Right atrium auricular region (tissue), 2 donors: ENCODE measurements at places on chromosomes 3 and 15. TPM values are rescaled to one million over a fixed set of nuclear protein-coding genes. Genes with fewer than 3 reads are reported as not detected.

GRCh38 chr3:134334901-134335280, 39.4 kb downstream of the AMOTL2 start:
- DNase-seq: no peak
- H3K4me3 ChIP-seq: no peak overlapping the region
- H3K4me1 ChIP-seq: no peaks in the 10 kb centered on the region
- H3K27ac ChIP-seq: peak overlapping the region; percentile 80

The SLC28A1 gene
- not detected for total RNA-seq

GRCh38 chr3:46990573-46991374, 11.3 kb downstream of the NBEAL2 start:
- H3K36me3 ChIP-seq: no peaks in the 10 kb centered on the region
- no peak overlapping the region for H3K27ac ChIP-seq
- H3K27me3 ChIP-seq: no peaks in the 10 kb centered on the region
- H3K4me1 ChIP-seq: no peaks in the 10 kb centered on the region
- DNase-seq: no peak

DNA sequence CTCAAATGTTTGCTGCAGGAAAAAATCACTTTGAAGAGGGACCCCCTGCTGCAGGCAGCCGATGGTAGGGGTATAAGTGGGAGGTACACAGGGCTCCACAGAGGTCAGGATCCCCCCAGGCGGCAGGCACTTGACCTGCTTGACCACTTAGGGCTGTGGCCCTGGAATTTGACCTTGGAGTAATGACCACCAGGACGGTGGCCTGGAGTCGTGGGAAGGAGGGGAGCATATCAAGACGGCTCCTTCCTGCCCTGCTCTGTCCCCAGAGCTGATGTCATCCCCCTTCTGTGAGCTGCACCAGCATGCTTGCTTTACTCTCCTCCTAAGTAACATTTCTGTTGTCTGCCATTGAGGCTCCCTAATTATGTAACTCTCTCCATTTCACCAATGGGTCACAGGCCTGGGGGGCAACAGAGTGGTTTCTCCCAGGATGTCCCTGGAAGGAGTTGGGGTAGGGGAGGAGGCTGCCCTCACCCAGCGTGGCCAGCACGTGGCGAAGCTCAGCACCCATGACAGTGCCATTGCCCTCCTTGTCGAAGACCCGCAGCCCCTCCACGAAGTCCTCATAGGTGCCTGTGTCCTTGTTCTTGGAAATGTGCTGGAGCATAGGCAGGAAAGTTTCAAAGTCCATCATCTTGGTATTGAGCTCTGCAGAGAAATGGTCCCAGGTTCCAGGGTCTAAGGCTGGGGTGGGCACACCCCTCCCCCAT, 4.1 kb downstream of the MYL3 start:
- H3K36me3 ChIP-seq: no peaks in the 10 kb centered on the region
- no peak overlapping the region for H3K4me3 ChIP-seq
- no peak for DNase-seq
- H3K27ac ChIP-seq: no peak overlapping the region
- H3K27me3 ChIP-seq: no peaks in the 10 kb centered on the region

- H3K27me3 ChIP-seq: no peaks in the 10 kb centered on the region
- no peaks in the 10 kb centered on the region for H3K36me3 ChIP-seq
- DNase-seq: no peak
- H3K4me1 ChIP-seq: no peaks in the 10 kb centered on the region
Observed at GRCh38 chr3:21920421-21920861, 169.4 kb upstream of the ZNF385D start.

GRCh38 chr3:188706176-188706575, 465.6 kb upstream of the TPRG1 start:
- no peak overlapping the region for H3K27ac ChIP-seq
- no peak for DNase-seq
- no peak overlapping the region for H3K4me3 ChIP-seq
- H3K4me1 ChIP-seq: peaks cover 9% of the 10 kb centered on the region

The ITGB5 gene
- total RNA-seq: 182 TPM
